ENCODE measurements at places on chromosomes 11 and 22.

- no peak for DNase-seq
Measured at GRCh38 chr11:87083029-87083428, 45.3 kb downstream of the TMEM135 start.

GRCh38 chr22:17665854-17666253, 27.3 kb downstream of the BCL2L13 start:
- DNase-seq = no peak

- DNase-seq = no peak
Measured at GRCh38 chr11:90428836-90429235, 206.0 kb upstream of the CHORDC1 start.

- no peak for DNase-seq
Measured at GRCh38 chr22:46596819-46597218, 23.4 kb upstream of the GRAMD4 start.

GRCh38 chr22:33726294-33726734, 194.0 kb downstream of the LARGE1 start:
- DNase-seq = no peak

DNA sequence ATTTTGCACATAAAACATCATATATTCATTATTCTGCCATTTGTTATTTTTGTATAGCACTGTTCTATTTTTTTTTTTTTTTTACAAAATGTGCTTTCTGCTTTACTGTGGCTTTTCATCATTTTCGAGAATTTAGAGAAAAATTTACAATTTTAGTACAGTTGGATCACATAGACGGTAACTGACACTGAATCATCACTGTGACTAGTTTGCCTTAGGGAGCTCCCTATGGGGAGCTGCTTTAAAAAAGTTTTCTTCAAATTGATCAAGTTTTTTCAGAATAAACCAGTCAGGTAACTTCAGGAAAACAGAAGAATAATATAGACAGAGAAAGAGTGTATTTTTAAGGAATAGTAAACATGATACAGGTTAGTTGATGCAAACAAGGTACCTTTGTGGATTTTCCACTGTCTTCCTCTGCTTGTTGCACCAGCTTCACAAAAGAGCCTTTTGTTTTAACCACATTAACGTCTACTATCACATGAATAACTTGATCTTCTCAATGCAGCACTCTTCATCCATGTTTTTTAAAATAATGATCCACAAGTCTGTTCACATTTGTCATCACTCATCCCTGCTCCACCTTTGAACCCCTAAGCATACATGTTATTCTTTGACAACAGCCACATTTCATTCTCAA, 327.0 kb downstream of the DYNC2H1 start:
- no peak for DNase-seq

DNA sequence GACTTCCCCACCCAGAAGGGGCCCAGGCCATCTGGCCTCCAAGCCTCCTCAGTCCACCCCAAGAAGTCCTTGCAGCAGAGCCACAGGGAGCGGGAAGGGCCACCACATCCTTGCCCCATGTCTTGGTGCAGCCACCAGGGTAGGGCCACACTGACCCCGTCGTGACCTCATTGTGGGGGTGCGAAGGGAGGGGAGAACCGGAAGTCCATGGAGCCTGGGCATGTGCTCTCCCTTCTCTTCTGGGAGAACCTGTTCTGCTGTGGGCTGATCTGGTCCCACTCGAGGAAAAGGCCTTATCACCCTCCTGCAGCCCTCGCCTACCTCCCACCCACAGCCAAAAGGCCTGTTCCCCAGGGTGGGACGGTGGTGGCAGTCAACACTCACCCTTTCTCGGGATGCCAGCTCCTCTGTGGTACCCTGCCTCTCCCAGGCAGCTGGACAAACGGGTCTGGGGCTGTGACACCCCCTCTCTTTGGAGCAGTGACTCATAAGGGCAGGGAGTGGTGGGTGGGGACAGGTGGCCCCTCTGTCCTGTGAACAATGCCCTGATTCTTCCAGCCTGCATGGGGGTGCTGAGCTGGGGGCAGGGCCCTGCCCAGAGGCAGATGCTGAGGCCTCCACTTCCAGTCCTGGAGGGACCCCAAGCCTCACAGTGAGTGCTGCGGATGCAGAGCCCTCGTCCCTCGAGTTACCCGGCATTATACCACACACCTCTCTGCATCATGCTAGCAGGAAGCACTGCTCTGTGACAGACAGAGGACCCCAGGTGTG, 14.6 kb upstream of the CTSD start:
- DNase-seq = no peak

GRCh38 chr22:37187891-37188761, at the start of gene C1QTNF6:
Gene C1QTNF6, minus strand, starts transcription at chr22:37188247. Its CDS starts 34 bp downstream, at chr22:37188213.
- no peak for DNase-seq
